ENCODE measurements at places on chromosomes 4 and X.

GRCh38 chr4:186029571-186030398, 39.2 kb upstream of the TLR3 start:
- DNase-seq, result no peak

GRCh38 chr4:85864259-85865205, 389.6 kb downstream of the ARHGAP24 start:
- no peak for DNase-seq

DNA sequence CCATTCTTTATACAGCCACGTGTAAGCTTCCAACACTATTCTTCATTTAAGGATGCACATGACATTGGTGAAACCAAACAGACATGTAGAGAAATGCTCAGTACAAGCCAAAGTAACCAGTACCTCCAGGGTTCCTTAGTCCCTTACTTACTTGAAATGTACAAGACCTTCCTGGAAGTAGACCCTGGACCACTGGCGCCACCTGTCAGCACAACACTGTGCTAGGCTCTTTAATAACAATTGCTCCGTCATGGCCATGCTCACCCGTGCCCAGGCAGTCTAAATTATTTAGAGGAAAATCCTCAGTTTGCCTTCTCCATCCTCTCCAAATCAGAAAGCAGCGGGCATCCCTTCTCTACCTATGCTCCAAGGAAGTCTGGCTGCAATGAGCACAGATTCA, 52.7 kb downstream of the ADGRA3 start:
- DNase-seq, result no peak

GRCh38 chr4:22897520-22898108, 204.9 kb downstream of the GBA3 start:
- peak; percentile 3 for DNase-seq
